ENCODE measurements at places on chromosomes 6 and 20.
A peak's percentile ranks its signal among the peaks of the same experiment; 100 is the strongest.

- peak; percentile 36 for DNase-seq
Measured at GRCh38 chr6:170266061-170266825, 24.6 kb downstream of the DLL1 start.

DNA sequence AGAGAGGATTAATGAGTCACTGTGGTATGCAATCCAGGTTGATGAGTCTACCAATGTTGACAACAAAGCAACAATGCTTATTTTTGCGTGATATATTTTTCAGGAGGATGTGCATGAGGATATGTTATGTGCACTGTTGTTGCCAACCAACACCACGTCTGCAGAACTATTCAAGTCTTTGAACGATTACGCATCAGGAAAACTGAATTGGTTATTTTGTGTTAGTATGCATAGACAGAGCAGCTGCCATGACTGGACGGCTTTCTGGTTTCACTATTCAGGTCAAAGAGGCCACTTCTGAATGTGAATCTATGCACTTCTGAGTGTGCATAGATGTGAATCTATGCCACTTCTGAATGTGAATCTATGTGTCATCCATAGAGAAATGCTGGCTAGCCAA lies 134.0 kb upstream of the GRIK2 start:
- no peak for DNase-seq

GRCh38 chr20:57879779-57880570 lies 170.2 kb upstream of the PMEPA1 start:
- DNase-seq, result no peak

DNA sequence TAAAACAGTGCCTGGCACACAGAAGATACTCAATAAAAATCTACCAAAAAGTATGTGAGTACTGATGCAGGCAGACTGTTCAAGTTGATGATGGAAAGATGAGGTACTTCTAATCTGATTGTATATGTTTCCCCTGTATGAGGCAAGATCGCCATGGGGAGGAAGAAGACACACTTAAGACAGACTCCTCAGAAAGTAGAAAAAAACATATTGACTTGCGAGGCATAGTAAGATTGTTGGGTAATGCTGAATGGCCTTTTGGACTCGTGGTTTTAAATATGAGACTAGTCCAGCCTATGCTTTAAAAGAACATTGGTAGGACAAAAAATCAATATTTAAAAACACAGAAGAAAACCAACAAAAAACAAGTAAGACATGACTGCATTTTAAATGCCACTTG lies 72.6 kb downstream of the SHPRH start:
- DNase-seq, result no peak

- no peak for DNase-seq
Measured at GRCh38 chr6:77010931-77011542, 452.3 kb downstream of the HTR1B start.

DNA sequence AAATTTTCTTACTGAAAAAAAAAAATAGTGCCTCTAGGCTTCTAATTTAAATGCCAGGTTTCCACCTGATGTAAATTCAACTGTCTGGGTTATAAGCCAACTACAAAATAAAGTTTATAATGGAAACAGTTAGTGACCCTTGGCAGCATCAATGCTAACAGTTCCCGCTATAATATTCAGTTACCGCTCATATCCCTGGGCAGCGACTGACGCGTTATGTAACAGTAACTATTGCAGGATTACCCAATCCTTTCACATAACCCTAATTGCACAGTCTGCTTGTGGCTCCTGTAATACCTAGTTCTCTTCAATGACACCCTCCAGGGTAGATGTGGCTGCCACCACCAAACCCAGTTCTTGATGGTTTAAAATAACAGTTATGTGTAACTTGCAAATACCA lies 208.6 kb downstream of the MOXD1 start:
- no peak for DNase-seq

DNA sequence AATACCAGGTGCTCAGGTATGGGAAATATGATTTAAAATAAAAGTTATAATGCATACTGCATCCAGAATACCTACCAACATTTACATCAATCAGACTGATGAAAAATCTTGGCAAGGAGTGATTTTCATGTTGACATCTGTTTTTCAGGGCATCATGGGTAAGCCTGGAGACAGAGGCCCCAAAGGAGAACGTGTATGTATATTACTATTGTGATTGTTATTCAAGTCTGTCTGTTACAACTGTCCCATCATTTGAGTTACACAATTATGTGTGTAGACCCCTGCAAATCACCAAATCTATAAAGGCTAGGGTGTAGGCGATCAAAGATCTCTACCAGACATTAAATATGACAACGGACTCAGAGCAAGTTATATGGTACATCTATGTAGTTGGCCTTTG lies 118.2 kb downstream of the COL9A1 start:
- no peak for DNase-seq

GRCh38 chr6:125356884-125357283 lies 55.1 kb upstream of the HDDC2 start:
- DNase-seq, result no peak

Data from common myeloid progenitor, CD34-positive (primary cell).